ENCODE measurements at places on chromosomes 11 and 22.

DNA sequence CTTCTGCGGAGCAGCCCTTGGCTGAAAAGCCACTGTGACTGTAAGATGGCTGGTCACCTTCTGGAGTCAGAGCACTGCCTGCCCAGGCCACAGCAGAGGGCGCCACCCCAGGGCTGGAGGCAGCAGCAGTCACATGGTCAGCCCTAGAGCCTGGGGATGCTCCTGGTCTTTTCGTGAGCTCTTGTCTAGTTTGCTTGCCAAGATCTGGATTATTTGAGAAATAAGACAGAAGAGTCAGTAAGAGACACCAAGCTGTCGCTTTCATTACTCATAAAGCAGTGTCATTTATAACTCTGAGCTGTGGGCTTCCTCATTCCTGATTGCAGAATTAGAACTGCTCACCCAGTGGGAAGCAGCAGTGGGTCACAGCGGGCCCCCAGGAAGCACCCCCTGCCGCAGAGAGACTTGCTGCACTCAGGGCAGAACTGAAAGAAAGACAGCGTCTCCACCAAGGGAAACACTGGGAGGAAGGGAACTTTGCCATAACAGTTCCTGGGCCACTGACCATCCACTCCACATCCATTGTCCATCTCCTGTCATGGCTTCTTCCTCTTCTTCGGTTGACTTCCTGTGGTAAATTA is 56.7 kb downstream of the PPP6R2 start:
- no peak for DNase-seq

DNA sequence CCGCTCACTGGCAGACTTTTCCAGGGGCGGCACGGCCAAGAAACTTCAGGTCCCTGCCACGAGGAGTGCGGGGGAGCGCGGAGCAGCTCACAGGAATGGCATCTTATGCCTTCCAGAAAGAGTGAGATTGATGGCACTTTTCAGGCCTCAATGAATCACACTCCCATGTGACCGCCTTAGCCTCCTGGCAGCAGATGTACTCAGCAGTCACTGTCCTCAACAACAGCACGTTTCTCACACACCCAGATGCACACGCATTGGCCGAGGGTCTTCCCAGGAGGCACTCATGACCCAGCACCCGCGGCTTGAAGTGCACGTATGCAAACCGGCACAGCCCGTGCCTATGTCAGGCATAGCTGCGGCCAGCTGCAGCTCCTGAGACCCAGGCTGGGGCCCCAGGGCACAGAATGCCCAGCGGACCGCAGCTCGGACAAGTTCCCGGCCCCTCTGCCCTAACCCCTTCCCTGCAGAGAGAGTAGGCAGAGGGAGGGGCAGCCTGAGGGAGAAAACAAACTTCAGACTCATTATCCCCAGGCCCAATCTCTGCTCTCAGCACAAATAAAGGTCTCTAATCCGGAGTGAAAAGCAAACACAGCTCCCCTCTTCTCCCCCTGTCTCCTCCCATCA is 48.3 kb downstream of the RPUSD4 start:
- peak; percentile 34 for DNase-seq

DNA sequence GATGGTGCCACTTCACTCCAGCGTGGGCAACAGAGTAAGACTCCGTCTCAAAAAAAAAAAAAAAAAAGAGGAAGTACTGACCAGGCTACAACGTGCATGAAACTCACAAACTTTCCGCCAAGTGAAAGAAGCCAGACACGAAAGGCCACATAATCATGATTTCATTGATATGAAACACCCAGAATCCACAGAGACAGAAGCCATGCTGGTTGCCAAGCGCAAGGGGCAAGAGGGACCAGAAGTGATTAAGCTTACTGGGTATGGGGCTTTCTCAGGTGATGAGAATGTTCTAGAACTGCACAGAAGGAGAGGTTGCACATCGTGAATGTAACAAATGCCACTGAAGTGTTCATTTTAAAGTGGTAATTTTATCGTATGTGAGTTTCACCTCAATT is 60.9 kb downstream of the CELSR1 start:
- no peak for DNase-seq

- DNase-seq, result no peak
Observed at GRCh38 chr22:47600281-47600680, 837.8 kb downstream of the TBC1D22A start.
